ENCODE measurements at places on chromosomes 1 and 21. TPM values are rescaled to one million over a fixed set of nuclear protein-coding genes. Genes with fewer than 3 reads are reported as not detected.

The ADAM15 gene
- 48.8 TPM for total RNA-seq

The TNNI3K gene
- not detected for total RNA-seq

The SLC1A7 gene
- total RNA-seq: not detected

The MATN1 gene
- total RNA-seq: 2.0 TPM

- DNase-seq: no peak
These were observed 1022.0 kb downstream of the NCAM2 start for GRCh38 chr21:22020221-22020620.

- DNase-seq: no peak
These were observed 20.6 kb upstream of the TBX15 start for GRCh38 chr1:119008483-119009311.

GRCh38 chr1:203040513-203041275 is 14.4 kb downstream of the PPFIA4 start:
- DNase-seq: no peak

DNA sequence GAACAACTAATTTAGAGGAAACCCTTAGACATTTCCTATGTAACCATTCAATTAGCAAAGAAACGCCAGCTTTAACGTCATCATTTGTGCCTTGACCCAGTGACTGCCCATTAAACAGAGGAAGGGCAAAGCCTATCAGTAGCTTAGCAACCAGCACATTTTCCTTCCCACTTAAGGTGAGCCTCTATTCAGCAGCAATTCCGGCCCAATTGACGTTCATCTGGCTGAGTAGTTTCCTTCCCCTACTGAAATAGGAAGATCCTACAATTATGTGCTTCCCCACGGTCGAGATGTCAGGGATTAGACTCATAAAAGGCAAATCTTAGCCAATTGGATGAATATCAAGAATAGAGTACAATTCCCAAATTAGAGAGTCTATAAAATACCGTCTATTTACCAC is 482.1 kb upstream of the ADAMTS5 start:
- DNase-seq: no peak

- DNase-seq: no peak
These were observed 23.6 kb upstream of the NEK2 start for GRCh38 chr1:211699059-211699458.

Measured in activated T-cell treated with anti-CD3 and anti-CD28 coated beads, Interleukin-2, amount 50 U/mL, for 4 hours (primary cell).